ENCODE measurements at places on chromosomes 2 and 18.

- no peak for DNase-seq
Measured at GRCh38 chr2:24330161-24330560, 30.2 kb downstream of the ITSN2 start.

GRCh38 chr2:61898810-61899209, 6.7 kb upstream of the COMMD1 start:
- no peak for DNase-seq

DNA sequence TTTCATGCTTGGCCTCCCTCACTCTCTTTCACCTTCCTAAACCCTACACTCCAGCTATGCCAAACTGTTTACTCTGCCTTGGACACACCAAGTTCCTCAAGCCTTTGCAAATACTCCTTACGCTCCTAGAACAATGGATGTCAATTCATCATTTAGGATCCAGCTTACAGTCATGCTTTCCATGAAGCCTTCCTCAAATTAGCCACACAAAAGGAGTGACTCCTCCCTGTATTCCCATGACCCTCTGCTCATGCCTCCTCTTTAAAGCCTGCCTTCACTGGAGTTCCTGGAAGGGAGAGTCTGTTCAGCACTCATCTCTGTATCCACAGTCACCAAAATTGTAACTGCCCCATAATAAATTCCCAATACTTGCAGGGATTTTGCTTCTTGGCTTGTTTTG, 721 bp upstream of the EHD3 start:
- DNase-seq = no peak

DNA sequence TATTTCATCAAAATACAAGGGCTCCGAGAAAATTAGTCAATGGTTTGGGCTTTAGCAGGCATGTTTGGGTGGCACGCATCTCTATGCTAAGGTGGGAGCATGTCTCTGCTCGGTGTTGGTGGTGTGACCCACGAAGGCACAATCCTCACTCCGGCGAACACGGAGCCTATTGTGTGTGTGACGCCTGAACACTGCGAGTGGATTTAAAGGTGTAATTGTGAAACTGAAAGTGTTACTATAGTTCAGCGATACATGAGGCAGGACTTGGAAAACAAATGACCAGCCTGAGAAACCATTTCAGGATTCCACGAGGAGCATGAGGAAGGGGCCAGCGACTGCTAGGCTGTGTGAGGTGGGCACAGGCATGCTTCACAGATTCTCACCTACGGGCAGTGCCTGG, 41.7 kb upstream of the LDLRAD4 start:
- DNase-seq = no peak

GRCh38 chr2:218079943-218080913, 11.2 kb downstream of the RUFY4 start:
- DNase-seq = no peak

- no peak for DNase-seq
Measured at GRCh38 chr2:133792223-133792622, 224.0 kb upstream of the NCKAP5 start.

DNA sequence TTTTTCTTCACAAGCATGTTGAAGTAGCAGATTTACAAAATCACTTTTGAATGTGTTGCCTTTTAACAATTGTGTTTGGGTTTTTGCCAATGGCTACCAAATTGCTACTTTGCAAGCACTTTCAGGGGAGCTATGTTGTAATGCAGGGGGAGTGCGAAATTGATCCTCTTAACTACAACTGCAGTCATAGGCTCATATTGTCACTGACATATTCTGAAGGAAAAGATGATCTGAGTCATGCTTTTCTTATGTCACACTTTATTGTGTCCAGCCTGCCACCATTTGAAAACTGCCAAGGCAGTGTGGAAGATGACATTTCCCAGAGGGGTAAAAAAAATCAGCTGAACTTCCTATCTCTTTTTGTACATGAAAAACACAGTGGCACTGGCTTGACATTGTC, 74.9 kb downstream of the GPD2 start:
- DNase-seq = no peak

- DNase-seq = no peak
Measured at GRCh38 chr2:189506514-189506976, 65.3 kb downstream of the WDR75 start.

DNA sequence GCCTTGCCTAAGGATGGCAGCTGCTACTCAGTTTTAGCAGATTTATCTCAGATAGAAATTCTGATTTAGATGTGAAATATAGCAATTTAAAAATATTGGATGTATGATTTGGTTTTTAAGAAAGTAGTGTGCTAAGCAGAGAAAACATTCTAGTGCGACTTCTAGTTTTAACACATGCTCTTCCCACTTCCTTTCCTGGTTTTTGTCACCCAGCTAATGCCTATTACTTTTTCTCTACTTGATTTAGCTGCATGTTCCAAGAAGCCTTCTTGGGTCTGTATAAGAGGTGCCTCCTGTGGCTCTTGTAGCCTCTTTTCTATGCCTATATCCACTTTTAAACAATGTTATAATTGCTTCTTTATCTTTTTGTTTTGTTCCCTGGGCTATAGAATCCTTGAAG, 53.0 kb downstream of the GPD2 start:
- no peak for DNase-seq

DNA sequence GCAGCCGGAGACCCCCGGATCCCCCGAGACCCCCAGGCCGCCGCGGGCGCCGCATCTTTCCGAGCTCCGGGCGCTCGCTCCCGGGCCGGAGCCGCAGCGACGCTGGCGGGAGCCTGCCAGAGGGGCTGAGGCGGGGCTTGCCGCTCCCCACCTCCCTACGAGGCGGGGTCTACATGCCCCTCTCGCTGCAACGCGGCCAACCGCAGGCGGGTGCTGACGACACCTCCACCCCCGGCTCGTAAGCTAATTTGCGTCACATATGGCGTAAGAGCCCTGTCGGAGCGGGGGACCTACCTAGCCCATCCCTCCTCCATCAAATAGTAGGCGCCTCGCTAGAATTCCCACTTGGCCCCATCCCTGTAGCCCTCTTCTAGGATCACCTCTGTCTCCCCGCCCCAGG, at the start of gene PTPRN:
Gene PTPRN (minus strand): TSS at position 124 of the 400 bp plus-strand sequence. CDS start 69 bp downstream, at position 55.
- DNase-seq = no peak
